ENCODE measurements at places on chromosomes 5 and 9.

DNA sequence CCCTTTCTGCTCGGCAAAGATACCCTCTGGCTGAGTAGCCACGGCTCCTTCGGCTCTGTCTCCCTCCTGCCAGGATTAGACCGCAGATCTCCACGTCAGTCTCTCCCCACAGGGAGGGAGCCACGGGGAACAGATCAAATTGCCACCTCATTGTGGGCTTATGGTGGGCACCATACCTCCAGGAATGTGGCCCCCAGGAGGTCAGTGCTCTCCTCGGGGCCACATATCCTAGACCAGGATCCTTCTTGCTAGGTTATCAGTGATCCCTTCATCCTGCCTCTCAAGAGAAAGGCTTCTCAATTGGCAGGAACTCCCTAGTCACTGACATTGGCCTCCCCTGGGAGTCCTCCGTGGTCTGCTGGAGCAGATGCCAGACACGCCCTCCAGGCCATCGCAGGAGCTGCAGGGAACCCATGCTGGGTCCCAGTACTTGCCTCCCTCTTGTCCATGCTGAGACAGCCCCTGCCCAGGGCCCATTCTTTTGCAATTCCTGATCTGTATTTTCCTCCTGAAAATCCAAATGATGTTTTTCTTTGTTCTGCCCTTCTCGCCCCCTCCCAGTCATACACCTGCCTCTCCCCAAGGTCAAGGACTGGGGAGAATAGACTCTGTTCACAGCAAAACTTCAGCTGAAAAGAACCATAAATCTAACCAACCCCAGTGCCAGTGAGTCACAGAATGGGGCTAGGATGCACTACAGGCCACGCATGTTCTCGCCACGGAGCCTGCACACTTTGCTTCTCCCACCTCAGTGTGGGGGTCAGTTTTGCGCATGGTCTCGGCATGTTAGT is 31.6 kb upstream of the ENHO start:
- DNase-seq: no peak

DNA sequence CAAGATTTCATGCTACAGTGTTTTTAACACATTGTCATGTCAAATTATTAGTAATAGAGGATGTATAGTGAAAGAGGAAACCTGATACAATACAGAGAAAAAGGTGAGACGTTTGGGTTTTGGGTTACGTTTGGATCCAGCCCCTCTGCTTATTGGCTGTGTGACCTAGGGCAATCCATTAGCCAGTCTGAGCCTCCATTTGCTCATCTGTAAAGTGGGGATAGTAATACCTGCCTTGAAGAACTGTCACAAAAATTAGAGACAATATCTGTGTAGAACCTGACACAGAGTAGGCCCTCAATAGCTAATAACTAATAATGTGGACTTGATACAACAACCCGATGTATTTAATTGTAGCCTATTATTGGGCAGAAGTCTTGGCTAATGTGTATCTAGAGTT is 4.3 kb upstream of the BOD1 start:
- no peak for DNase-seq

- no peak for DNase-seq
Measured at GRCh38 chr9:94928691-94929368, 202.3 kb downstream of the AOPEP start.

- DNase-seq: no peak
Measured at GRCh38 chr5:40775846-40776657, 20.3 kb upstream of the TTC33 start.

DNA sequence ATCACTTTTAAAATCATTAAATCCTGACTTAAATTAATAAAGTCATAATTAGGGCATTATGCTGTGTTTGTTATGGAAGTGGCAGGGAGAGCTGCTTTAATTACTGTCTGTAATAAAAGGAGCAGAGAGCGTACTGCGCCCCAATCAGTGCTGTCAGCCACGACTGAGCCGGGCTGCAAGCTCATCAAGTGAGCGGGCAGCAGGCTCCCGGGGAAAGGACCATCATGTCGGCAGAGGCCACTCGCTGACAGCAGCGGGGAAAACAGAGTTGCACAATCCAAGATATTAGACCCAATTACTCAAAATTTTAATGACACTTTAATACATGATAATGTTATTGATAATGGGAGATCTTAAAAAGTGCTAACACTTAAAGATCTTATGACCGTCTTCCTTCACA is 181.6 kb downstream of the AP3B1 start:
- DNase-seq: no peak

DNA sequence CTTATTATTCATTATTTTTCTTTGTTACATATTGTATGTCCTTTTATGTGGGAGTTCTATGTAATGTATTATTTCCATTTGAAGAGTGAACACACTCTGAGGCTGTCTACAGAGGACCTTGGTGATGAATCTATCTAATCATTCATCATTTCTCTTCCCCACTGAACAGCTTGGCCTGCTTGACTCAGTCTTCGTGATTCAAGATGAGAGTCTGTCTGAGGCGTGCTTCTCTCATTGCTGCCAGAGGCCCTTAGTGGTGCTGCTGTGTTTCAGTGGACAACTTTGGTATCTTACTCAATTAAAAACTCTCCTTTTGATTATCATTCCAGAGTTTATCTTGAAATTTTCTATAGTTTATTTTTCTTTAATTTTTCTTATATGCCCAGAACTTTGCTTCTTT is 318.1 kb upstream of the DAB2 start:
- DNase-seq: no peak

DNA sequence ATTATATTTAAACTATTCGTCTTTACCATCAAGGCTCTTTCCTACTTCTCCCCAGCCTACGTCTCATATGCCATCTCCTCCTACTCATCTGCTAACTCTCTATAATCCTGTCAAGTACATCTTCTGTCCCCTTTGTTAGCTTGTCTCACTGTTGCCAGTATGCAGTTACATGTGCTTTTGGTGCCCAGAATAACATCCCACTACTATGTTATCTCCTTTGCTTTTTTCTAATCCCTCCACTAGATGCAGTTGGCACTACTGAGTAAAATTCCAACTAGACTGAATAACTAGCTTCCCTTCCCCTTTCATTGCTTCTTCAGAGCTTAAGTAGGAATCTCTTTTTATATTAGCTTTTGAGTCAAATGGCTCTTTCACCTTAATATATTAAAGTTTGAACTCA is 3.0 kb upstream of the ARRDC3 start:
- no peak for DNase-seq

GRCh38 chr5:97151370-97151769 is 9.0 kb upstream of the LIX1 start:
- no peak for DNase-seq

DNA sequence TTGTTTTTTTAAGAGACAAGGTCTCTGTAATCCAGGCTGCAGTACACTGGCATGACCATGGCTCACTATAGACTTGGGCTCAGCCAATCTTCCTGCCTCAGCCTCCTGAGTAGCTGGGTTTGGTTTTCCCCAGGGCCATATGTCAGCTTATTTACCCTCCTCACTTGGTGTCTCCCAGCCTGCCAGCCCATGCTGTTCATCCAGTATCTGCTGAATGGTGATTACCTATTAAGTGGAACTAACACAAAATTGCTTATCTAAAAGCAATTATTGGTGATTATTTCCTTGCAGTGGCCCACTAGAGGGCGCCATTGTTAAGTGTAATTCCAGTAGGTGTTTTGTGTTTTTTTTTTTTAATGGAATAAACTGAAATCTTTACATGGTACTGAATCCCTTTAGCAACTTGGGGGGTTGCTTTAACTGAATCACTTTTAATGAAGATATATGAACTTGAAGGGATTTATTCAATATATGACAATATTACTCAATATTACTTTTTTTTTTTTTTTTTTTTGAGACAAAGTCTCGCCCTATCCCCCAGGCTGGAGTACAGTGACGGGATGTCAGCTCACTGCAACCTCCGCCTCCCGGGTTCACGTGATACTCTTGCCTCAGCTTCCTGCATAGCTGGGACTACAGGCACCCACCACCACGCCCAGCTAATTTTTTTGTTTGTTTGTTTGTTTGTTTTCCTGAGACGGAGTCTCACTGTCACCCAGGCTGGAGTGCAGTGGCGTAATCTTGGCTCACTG is 13.8 kb downstream of the EXOSC2 start:
- peak; percentile 60 for DNase-seq

DNA sequence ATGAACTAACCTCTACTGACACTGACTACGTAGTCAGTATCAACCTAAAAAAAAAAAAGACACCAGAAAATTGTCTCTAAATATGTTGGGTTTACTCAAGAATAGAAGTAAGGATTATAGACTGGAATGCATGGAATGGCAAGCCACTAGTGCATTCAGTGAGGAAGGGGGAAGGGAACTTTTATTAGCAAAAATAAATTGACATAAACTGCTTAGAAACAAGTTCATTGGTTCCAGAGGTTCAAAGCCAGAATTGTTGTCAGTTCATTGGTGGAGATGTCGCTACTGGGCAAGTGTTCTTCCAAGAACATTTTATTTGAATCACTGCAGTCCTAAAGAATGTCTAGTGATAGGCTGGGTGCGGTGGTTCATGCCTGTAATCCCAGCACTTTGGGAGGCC is 26.1 kb upstream of the AOPEP start:
- DNase-seq: no peak

DNA sequence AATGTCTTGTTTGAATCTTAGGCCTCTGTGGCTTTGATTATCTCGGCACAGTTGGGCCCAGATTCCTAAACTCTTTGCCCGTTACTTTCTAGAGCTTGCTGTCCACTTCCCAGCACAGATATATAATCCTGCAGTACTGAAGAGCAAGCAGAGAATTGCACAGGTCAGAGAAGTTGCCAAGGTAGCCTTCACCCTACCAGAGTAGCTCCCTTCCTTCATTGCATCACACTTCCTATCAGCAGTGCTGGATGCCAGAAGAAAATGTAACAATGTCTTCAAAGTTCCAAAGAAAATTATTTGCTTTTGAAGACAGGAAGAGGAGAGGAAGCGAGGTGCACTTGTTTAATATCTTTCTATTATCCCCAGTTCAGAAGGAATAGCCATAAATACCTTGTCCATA is 38.1 kb upstream of the SPATA31D4 start:
- no peak for DNase-seq

DNA sequence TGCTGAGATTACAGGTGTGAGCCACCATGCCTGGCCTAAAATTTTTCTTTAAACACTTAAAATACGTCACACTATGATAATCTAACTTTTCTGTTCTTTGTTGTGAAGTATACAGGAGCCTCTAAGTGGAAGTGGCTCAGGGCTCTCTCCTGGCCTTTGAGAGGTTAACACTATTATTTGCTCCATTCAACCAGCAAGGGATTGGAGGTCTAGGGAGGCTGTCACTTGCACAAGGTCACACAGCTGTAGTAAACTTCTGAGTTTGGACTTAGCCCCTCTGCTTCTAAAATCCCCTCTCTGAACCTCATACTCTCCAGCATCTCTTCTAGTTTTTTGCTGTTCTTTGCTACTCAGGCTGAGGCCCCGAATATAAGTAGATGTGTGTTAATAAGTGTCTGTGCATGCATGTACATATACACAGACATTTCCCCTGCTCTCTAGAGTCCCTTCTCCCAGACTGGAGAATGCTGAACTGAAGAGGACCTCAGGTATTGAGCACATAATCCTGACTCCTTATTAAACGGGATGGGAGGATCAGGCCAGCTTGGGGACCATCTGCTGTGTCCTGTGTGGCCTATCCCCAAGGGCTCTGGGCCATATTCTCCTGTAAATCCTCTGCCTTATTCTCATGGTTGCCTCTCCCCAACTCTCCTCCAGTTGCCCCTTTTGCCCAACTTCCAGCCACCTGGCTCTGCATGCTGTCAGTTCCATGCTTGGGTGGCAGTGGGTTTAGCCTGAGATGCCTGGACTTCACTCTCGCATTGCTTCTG is 87.0 kb upstream of the SPRY4 start:
- DNase-seq: no peak

- peak; percentile 85 for DNase-seq
Measured at GRCh38 chr5:172417983-172418630, 36.2 kb downstream of the SH3PXD2B start.

- DNase-seq: no peak
Measured at GRCh38 chr5:33075731-33076130, 364.6 kb downstream of the NPR3 start.

- no peak for DNase-seq
Measured at GRCh38 chr5:88680253-88681132, 202.5 kb downstream of the MEF2C start.

- DNase-seq: peak; percentile 67
Measured at GRCh38 chr9:116471093-116471906, 215.8 kb upstream of the TRIM32 start.

DNA sequence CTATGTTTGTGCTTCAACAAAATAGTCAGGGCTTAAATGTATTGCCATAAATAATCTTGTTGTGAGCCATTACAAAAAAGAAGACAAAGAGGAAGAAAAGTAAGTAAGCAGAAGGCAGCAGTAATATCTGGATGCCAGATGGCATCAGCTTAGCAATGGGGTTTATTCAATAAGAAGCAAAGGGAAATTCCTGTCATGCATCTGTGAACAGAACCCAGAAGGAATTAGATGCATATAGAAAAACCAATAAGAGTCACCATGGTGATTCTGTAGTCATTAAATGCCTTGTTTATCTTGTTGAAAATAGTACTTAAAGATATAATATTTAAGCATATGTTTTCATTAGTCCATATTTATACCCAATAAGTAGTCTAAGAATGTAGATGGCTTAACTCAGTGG is 216.0 kb downstream of the ADAMTSL1 start:
- no peak for DNase-seq

DNA sequence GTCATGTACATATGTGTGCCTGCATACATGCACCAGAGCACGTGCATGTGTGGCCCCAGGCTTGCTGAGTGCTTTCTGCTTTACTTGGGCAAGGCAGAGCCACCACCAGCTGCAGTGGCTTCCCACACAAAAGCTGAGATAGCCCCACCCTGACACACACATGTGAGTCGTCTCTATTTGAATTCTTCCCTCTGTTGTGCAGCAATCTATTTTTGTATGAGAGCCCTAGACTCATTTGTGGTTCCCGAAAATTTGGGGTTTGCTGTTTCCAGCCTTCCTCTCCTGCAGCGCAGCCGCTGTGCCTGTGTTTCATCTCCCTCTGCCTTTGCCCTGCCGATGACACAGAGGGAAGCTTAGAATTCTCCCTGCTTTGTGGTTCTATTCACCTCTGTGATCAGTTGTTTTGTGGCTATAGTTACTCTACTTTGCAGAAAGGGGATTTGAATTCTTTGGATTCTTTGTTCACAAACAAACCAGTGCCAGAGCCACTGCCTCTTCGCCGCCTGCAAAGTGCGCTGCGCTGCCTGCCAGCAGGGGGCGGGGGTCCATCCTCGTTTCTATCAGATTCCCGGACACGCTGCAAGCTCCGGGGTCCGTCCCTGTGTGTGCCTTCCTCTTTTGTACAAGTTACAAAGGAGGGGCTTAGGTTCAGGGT is 95.8 kb upstream of the DAP start:
- peak; percentile 73 for DNase-seq

DNA sequence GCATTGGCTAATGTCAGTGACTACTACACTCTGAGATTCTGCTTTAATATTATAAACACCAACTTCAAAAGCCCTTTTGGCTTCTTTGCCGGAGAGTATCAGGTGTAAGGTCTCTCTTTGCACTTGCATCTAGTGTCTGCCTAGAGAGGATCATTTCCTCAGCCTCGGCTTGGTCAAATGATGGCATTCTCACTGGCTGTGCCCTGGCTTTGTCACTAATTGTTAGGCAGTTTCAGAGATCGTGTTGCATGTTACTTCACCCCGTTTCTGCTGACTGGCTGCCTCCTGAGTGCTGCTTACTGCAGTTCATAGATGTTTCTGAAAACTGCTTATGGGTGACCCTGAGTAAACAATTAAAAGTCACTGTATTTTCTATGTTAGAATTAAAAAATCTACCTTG is 48.8 kb downstream of the SLC1A3 start:
- DNase-seq: no peak

GRCh38 chr9:114823441-114823840 is 17.6 kb upstream of the TNFSF15 start:
- DNase-seq: no peak
